ENCODE measurements at places on chromosomes 11 and 22. TPM values are rescaled to one million over a fixed set of nuclear protein-coding genes. Genes with fewer than 3 reads are reported as not detected.

The DUSP18 gene
- 5.6 TPM for total RNA-seq

The TMEM45B gene
- 3.9 TPM for total RNA-seq

DNA sequence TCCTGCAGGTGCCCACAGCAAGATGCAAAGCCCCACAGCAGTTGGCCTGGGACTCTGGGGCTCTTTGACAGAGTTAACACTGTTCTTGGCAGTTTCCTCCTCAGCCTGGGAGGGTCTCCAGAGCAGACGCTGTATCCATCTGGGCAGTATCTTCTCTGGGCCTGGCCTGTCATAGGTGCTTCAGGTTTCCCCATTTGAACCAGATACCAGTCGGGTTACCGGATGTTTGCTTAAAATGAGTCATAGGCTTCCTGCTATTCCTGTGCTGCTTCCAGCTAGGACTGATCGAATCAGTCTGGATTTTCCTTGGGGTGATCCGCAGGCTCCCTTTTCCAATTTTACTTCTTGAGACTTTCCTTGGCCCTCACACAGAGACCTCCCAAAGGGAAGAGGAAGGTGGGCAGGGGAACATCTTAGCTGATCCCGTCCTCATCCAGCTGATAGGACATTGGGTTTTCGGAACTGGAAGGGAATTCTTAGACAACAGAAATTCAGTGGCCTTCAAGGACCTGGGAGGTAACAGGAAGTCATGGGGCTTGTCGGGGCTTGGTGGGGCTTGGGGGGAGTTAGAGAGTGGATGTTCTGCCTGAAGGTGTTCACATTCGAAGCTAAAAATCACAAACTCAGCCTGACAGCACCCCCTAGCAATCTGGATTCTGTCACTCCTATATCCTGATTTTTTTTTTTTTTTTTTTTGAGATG, 2.4 kb upstream of the RANGAP1 start:
- no peak for DNase-seq
- no peaks in the 10 kb centered on the region for H3K27me3 ChIP-seq
- peaks cover 15% of the 10 kb centered on the region for H3K36me3 ChIP-seq
- H3K4me1 ChIP-seq, result peaks cover 25% of the 10 kb centered on the region
- peak overlapping the region; percentile 36 for H3K4me3 ChIP-seq

GRCh38 chr11:117738246-117738957, 58.6 kb downstream of the DSCAML1 start:
- H3K27ac ChIP-seq, result no peak overlapping the region
- H3K27me3 ChIP-seq, result peaks cover 8% of the 10 kb centered on the region
- no peaks in the 10 kb centered on the region for H3K4me1 ChIP-seq
- H3K36me3 ChIP-seq, result no peaks in the 10 kb centered on the region
- DNase-seq, result no peak

Data from activated naive CD4-positive, alpha-beta T cell treated with anti-CD3 and anti-CD28 coated beads for 36 hours (primary cell).